SJSA1 (cell line): ENCODE measurements at places on chromosomes 2 and 18.
A peak's percentile ranks its signal among the peaks of the same experiment; 100 is the strongest.

DNA sequence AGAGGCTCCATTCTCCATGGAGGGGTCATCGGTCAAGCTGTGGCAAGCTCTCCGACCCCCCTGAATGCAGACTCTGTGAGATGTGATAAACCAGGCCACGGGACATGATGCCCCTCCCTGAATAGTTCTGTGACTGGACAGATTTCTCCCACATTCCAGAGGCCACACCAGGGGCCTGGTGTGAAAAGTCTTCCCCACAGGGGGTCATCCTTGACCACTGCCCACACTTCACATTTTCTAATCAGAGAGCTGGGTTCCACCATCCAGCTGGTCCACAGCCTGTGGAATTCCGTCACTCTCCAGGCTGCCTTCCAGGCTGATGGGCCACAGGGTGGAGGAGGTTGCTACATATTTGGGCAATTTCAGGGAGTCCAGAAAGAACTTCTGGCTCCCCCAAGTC is 51.3 kb upstream of the CYRIA start:
- H3K27ac ChIP-seq: no peak overlapping the region
- H3K4me3 ChIP-seq: no peak overlapping the region
- H3K27me3 ChIP-seq: no peaks in the 10 kb centered on the region; the same call in 1 of the 2 replicates
- H3K36me3 ChIP-seq: no peaks in the 10 kb centered on the region
- H3K4me1 ChIP-seq: no peaks in the 10 kb centered on the region
- DNase-seq: no peak

GRCh38 chr2:1660656-1661640 is 83.4 kb downstream of the PXDN start:
- no peaks in the 10 kb centered on the region for H3K27me3 ChIP-seq
- H3K27ac ChIP-seq: no peak overlapping the region
- H3K4me1 ChIP-seq: peaks cover 6% of the 10 kb centered on the region
- peaks cover 83% of the 10 kb centered on the region for H3K36me3 ChIP-seq

- no peaks in the 10 kb centered on the region for H3K36me3 ChIP-seq
- DNase-seq: no peak
- H3K27me3 ChIP-seq: no peaks in the 10 kb centered on the region
- no peaks in the 10 kb centered on the region for H3K4me1 ChIP-seq
- H3K27ac ChIP-seq: no peak overlapping the region
These were observed 427.9 kb upstream of the HNRNPA3 start for GRCh38 chr2:176784633-176785200.

DNA sequence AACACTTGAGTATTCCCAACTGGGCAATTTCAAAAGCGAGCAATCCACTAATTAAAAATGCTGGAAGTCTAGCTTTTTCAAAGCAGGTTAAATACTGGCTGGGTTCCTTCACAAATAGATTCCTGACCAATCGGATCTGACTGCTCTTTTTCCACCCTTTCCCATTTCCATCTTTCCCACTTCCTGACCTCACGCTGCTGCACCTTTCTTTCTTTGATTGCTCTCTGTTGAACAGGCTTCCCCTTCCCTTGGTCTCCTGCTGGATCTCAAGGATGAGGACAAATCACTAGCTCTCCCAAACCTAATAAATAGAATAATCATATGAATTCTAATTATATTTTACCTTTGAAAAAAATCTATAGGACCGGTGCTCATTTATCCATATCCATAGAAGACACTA is 121.2 kb downstream of the TCF4 start:
- DNase-seq: no peak
- no peaks in the 10 kb centered on the region for H3K4me1 ChIP-seq

- H3K27me3 ChIP-seq: peaks cover 4% of the 10 kb centered on the region; the same call in 1 of the 2 replicates
- no peak for DNase-seq
- no peak overlapping the region for H3K4me3 ChIP-seq
- no peak overlapping the region for H3K27ac ChIP-seq
- no peaks in the 10 kb centered on the region for H3K36me3 ChIP-seq
These were observed 2.0 kb upstream of the MARCO start for GRCh38 chr2:118939994-118940393.

GRCh38 chr2:83055376-83056010 is 1403.6 kb downstream of the SUCLG1 start:
- no peak overlapping the region for H3K4me3 ChIP-seq
- peak overlapping the region; percentile 94 for H3K27ac ChIP-seq
- H3K27me3 ChIP-seq: no peaks in the 10 kb centered on the region
- peaks cover 28% of the 10 kb centered on the region for H3K4me1 ChIP-seq
- H3K36me3 ChIP-seq: no peaks in the 10 kb centered on the region
- DNase-seq: peak; percentile 90

DNA sequence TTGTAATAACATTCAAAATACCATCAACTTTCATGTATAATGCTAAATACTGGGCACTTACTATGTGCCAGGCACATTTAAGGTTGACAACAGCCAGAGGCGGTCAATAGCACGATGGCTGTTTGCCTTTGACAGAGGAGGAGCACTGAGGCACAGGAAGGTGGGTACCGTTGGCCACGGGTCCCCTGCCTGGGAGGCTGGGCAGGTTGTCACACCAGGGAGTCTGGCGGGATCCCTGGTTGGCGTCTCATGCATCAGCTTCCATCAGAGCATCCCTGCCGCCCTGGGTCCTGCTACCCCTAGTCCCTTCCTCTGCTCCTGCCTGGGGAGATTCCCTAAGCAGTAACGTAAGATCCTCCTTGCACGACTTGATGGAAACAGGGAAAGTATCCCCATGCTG is 19.4 kb downstream of the ALLC start:
- H3K27me3 ChIP-seq: 0 out of 2 replicates have a peak, but pooled peaks cover 4% of the 10 kb centered on the region
- no peak overlapping the region for H3K27ac ChIP-seq
- H3K36me3 ChIP-seq: no peaks in the 10 kb centered on the region
- no peak overlapping the region for H3K4me3 ChIP-seq

DNA sequence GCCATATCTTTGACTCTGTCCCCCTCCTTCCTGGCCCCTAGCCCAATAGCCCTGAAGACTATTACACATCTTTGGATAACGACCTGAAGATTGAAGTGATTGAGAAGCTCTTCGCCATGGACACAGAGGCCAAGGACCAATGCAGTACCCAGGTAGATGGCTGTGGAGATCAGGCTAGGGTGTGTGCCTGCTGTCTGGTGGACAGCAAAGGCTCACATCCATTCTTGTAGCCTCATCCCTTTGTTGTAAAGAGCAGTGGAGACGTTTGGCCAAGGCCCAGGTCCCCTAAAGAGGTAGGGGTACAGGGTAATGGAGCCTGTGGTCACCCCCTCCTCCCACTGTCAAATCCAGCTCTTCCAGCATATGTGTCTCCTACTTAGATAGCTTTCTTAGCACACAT is 81.4 kb downstream of the EPAS1 start:
- H3K4me1 ChIP-seq: no peaks in the 10 kb centered on the region
- H3K4me3 ChIP-seq: no peak overlapping the region
- no peaks in the 10 kb centered on the region for H3K27me3 ChIP-seq

GRCh38 chr2:52072949-52073348 is 1041.0 kb upstream of the NRXN1 start:
- no peak for DNase-seq
- no peaks in the 10 kb centered on the region for H3K27me3 ChIP-seq

DNA sequence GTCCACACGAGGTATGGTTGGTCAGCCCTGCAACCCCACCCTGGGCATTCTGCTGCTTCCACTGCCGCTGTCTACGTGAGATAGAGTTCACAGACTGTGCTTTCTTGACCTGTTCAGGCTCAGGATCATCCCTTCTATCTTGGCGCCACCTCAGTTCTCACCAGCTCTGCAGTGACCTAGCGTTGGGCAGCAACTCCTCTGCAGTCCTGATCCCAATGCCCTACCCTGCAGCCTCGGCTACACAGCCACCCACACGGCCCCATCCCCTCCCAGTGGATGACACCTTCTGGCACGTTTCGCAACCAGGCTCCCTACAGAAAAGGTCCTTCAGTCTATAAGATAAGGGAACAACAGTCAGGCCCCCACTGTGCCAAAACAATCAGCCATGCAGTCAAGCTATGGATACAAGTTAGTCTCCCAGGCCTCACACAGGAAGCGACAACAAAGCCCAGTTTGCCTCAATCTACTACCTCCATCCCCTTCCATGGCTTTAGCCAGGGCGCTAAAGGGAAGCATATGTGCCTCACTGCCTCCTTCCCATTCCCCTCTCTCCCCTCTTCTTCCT is 317.9 kb upstream of the PKDCC start:
- no peaks in the 10 kb centered on the region for H3K36me3 ChIP-seq
- H3K4me3 ChIP-seq: no peak overlapping the region
- H3K27ac ChIP-seq: no peak overlapping the region
